HTR-8/SVneo (cell line): ENCODE measurements at places on chromosomes 3 and 15.
A peak's percentile ranks its signal among the peaks of the same experiment; 100 is the strongest.

GRCh38 chr3:45929042-45929679 lies 14.1 kb upstream of the CXCR6 start:
- DNase-seq: peak; percentile 55

GRCh38 chr3:171906951-171907676 lies 64.0 kb downstream of the TMEM212 start:
- no peak for DNase-seq

DNA sequence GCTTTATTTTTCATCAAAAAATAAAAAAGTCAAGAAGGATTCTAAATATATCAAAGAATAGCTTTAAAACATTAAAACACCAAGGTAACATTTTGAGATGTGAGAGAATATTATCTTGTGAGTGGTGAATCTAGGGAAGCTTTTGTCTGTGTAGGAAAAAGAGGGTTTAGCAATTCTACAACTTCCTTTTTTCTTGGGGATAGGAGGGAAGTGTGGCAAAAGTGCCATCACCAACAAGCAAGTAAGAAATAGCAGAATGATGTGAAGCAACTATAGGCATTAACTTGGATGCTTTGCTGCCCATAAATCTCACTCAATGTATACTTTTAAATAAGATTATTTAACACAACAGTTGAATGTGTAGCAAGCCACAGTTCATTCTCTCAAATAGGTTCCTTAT lies 57.8 kb upstream of the SUCLG2 start:
- no peak for DNase-seq

- no peak for DNase-seq
Observed at GRCh38 chr15:60982249-60982910, 246.7 kb downstream of the RORA start.

- DNase-seq: peak; percentile 64
Observed at GRCh38 chr15:32774022-32774421, 56.2 kb downstream of the GREM1 start.

DNA sequence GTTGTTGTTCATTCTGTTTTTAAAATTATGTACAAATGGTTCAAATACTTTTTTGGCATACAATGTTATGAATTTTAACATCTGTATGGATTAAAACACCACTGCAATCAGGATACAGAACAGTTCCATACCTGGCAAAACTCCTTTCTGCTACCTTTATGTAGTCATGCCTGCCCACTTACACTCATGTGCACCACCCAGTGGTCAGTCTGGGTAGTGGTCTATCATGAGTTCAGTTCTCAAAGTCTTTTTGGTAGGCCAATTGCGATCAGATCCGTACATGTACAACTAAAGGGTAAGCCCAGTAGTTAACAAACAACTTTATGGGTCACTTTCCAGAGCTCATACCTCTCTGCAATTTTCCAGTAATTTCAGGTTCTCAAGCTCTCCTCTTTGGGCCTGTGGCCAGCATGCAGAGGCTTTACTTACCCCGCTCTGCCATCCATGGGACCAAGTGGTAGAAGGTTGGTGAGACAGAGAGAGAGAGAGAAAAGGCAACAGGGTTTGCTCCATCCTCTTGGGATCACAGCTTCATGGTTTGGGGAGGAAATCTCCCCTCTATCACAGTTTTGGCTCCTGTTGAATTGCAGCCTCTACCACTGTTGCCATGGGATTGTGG lies 63.9 kb upstream of the FAM98B start:
- DNase-seq: peak; percentile 34

DNA sequence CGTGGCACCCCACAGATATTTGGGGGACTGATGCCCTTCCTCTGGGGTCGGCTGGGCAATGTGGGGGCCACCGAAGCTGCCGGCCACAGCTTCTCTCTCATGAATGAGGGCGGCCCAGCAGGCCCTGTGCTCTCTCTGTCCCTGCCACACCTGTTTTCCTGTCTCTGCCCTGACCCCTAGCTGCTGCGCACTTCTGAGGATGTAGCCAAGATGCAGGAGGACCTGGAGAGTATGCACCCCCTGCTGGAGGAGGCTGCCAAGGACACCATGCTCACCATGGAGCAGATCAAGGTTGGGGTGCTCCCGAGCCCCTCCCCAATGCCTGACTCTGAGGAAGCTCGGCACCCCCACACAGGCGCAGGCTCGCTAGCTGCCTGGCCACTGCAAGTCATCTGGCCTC lies 59.7 kb downstream of the SEMA3G start:
- DNase-seq: peak; percentile 54

GRCh38 chr3:6392123-6392522 lies 468.8 kb upstream of the GRM7 start:
- no peak for DNase-seq

DNA sequence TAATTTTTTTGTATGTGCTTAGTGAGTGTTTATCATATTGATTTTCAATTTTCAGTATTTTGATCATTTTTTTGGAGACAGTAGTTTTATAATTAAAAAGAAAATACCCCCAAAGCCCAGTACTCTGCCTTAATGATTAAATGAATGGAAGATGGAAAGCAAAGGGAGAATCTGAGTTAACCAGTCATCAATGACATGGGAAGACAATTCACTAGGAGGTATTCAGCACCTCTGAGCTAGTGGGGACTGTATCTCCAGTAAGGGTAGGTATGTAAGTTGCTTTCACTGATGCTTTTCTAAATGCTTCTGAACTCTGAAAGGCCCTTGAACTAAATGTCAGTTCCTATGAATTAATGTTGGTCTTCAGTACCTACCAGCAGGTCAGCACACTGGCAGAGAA lies 590.4 kb upstream of the DPPA4 start:
- no peak for DNase-seq

GRCh38 chr3:51721062-51721745 lies 14.3 kb downstream of the GRM2 start:
- DNase-seq: no peak

- DNase-seq: no peak
Observed at GRCh38 chr15:89627256-89627970, 27.9 kb downstream of the KIF7 start.

DNA sequence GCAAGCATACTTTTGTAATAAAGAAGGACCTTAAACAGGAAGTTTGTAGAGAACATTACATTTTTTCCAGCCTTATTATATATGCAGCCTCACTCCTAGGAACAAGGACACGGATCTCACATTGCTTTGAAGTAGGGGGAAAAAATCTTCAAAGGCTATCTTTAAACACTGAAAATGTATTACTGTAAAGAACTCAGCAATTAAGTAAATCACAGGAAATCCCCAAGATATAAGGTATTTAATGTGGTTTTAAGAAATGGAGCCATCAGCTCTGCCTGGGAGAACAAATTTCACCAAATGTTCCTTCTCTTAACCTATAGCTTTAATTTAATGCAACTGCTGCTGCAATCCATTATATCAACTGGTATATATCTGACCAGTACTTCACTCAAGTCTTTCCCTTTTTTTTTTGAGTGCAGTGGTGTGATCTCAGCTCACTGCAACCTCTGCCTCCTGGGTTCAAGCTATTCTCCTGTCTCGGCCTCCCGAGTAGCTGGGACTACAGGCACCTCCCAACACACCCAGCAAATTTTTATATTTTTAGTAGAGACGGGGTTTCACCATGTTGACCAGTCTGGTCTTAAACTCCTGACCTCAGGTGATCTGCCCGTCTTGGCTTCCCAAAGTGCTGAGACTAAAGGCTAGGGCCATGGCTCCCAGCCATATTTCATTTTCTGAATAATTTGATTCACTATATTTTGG lies 2.8 kb downstream of the BTLA start:
- no peak for DNase-seq

DNA sequence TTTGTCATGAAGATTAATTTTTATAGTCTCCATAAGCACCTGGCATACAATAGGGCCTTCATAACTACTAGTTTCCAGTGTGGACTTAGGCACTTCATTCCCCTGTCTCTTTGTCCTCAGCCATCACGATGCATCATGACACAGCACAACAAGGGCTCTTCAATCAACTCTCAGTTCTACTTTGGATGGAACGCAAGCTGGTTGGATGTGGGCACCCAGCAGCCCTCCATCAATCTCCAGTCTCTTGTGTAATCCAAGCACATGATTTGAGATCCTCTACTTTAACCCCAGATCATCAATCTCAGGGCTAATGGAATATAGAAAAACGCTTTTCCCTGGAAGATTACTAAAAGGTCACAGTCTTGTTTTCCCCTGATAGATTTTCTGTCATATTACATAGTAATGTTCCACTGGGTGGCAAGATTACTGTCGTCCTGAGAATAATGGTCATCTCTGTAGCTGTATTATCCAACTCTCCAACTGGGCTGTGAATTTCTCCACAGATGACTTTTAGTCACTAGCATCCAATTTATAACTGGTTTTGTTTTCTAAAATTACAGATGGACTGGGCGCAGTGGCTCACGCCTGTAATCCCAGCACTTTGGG lies 22.9 kb upstream of the CHRNA7 start:
- DNase-seq: no peak

GRCh38 chr3:6989608-6990291 lies 128.8 kb downstream of the GRM7 start:
- DNase-seq: no peak

DNA sequence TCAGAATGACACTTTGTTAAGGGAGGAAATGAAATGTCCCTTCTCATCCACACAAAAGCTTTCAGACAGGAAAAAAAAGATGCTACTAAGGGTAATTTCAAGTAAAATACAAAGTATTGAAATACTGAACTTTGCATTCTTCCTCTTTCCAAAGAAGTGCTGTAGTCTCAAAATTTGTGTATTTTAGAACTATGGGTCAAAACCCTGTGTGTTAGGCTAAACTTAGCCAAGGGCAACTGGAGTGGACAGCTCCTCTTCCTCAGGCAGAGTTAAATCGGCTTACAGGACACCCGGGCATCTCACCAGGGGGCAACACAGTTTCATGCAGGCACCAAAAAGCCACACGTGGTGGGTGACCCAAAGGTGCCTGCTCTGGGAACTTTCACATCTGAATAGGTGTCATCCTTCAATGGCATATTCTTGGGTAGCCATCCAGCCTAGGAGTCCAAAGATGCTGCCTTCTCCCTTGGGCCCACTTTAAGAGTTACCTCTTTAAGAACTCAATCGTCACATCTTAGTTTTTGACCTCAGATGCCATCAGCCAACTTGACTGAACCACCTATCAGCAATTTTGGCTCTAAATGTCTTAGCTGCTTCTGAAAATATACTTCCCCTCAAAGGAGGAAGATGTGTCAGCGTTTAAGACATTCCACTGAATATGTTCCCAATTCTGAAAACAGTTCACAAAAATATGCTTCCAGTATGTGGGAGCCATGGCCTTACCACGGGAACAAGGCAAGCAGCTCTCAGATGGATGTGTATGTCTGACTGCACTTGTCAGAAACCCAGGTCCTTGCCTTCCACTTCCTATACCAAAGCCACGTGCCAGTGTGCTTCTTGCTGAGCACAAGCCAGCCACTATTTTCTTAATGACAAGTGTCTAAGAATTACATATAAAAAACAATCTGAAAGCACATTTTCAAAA lies 32.2 kb upstream of the MUC13 start:
- DNase-seq: no peak

- no peak for DNase-seq
Observed at GRCh38 chr15:49988766-49989165, 130.3 kb downstream of the ATP8B4 start.

DNA sequence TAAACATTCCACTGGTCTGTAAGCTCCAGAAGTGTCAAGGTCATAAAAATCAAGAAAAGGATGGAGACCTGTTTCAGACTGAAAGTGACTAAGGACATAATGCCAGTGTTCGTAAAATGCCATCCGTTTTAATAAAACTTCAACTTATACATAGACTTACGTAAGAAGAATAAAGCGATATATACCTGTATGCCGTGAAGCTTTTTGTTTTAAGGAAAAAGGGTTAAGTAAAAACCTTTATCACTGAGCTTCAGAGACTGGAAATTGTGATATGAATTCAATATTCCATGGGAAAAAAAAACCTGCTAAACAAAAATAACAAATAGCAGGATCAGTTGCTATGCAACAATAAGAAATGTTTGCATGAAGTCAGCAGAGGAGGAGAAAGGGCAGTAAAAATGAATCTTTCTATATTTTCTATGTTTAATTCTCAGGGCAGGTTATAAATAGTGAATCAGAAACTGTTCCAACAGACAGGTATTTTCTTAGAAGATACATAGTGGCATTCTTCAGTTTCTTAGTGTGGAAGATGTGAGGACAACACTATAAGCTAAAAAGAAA lies 42.5 kb downstream of the CHSY1 start:
- DNase-seq: no peak

GRCh38 chr15:81358248-81358647 lies 15.8 kb downstream of the TMC3 start:
- no peak for DNase-seq

DNA sequence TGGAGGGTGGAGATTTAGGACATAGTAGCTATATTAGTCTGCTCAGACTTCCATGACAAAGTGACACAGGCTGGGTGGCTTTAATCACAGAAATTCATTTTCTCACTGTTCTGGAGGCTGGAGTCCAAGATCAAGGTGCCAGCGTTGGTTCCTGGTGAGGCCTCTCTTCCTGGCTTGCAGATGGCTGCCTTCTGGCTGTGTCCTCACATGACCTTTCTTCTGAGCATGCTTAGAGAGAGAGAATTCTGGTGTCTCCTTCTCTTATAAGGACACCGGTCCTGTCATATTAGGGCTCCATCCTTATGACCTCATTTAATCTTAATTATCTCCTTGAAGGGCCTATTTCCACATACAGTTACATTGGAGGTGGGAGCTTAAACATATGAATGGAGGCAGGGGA lies 14.9 kb upstream of the SHC4 start:
- no peak for DNase-seq

- DNase-seq: no peak
Observed at GRCh38 chr3:57409471-57409870, 117.0 kb upstream of the ASB14 start.

DNA sequence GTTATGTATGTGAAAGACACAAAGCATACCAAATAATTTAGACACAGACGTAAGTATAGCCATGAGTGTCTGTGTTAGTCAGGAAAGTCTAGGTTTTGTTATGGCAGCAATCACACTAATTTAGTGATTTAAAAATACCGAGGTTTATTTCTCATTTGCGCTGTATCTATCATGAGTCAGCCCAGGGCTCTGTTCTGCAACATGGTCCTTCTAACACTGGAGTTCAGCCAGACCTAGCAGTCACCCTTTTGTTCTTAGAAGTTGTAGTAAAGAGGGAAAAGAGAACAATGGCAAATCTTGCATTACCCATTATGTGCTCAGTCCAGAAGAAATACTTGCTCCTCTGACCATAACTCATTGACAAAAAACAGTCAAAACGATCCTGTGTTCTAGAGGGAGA lies 311.5 kb downstream of the NLGN1 start:
- no peak for DNase-seq

DNA sequence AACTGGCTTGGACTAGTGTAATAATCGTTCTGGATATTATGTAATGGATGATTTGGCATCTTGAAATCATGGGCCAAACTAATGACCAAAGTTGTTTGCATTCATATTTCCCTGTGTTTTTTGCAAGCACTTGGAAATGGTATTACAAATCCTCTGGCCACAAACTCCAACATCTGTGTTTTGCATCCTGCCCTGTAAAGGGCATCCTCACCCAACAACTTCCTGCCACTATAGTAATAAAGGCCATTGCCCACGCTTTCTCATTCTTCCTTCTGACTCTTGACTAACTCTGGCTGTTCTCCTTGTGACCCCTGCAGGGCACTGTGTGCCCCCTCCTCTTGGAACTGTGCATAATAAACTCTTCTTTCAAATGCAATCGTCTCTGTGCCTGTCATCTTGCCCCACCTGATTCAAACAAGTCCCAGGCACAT lies 25.4 kb upstream of the PSMD6 start:
- no peak for DNase-seq
